NCI-H2081 treated with DMSO at 0.1 percent for 48 hours (cell line): ENCODE measurements at places on chromosomes 5 and 9.

- DNase-seq: no peak
Observed at GRCh38 chr9:4984171-4984620, 876 bp upstream of the JAK2 start.

GRCh38 chr5:155826611-155827507 is 500.1 kb upstream of the SGCD start:
- no peak for DNase-seq

DNA sequence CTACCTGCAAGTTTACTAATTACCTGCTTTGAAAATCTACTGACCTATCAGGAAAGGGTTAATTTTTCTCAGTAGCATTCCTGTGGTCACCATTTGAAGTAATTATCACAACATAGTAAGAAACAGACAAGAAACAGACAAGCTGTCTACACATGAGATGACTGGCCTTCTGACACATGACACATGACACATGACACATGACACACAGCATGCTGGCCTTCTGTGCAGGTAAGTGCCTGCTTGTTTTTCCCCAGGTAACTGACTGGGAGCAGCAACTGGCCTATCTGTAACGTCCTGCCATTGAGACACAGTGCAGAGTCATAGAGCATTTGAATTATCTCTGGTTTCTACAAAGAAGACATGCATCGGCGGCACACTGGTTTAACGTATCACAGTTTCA is 222.4 kb downstream of the CTNND2 start:
- no peak for DNase-seq

DNA sequence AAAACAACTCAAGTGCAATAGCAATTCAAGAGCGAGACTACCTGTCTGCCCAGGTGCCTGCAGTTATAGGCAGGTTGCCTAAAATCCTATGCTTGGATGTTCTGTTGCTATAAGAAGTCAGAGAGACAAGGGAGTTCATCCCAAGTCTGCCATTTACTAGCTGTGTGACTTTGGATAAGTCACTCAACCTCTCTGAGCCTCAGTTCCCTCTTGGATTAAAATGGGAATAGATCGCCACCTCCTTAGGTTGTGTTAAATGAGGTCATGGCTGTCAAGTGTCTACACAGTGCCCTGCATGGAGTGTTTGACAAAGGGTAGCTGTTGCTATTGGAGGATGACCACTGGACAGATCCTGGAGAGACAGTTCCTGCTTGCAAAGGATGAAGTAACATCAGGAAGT is 1.3 kb upstream of the ZBTB34 start:
- DNase-seq: no peak

GRCh38 chr5:66851306-66851705 is 255.1 kb downstream of the MAST4 start:
- DNase-seq: no peak
